ENCODE measurements at places on chromosomes 7 and 10.

- no peak for DNase-seq
Observed at GRCh38 chr7:25886387-25887240, 265.4 kb upstream of the NFE2L3 start.

DNA sequence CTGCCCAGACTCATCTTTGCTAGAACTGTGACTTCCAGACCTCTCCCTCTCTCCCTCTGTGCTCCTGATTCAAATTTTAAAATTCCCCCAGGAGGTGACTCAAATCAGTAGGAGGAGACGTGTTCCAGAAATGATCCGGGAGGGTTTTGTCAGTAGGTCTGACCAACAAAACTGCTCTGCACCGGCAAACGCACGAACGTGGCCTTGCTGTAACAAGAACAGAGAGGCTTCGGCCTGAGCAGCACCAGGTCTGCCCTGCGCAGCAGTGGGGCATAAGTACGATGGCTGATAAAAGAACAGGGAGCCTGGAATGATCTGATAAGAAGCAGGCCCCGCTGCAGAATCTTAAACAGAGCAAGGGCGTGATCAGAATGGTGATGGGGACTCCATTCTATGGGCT, 152.7 kb upstream of the AUTS2 start:
- DNase-seq: no peak

DNA sequence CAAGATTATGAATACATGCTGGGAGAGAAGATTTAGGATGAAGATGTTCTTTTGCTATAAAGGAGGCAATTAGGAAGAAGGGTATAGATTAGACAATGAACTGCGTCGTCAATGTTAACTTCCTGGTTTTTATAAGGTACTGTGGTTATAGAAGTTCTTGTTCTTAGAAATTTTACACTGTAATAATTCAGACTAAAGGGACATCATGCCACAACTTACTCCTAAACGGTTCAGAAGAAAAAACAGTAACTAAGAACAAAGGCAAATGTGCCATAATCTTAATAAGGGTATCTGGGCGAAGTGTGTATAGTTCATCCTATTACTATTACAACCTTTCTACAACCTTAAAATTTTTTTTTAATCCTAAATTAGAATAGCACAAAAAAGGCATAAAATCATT, 31.3 kb upstream of the DDC start:
- no peak for DNase-seq

DNA sequence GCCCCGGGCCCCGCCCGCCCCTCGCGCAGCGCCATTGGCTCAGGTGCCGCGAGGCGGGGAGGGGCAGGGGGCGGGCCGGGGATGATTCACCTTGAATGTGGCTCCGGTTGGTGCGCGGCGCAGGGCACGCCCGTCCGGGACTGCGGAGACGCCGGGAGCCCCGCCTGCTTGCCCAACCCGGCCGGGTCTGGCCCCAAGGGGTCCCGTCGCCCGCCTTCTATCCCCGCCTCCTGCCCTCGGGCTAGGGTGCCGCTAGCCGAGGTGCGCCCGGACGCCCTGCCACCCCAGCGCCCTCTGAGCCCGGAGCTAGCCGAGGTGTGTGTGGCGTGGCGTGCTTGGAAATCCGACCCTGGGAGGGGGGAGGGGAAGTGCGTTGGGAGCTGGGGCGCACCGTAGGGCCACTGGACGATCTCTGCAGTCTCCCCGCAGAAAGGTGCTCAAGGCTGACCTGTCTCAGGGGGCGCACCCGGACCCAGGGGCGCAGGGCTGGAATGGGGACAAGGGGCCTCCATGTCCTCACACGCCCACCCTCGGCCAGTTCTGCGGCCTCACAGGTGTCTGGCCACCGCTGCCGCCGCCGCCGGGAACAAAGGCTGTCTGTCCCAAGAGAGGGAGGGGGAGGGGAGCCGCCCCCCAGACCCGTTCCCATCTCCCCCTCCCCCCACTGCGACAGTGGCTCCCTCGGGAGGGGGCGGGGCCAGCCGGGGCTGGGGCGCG, 168.9 kb downstream of the NRF1 start:
- DNase-seq: peak; percentile 71

GRCh38 chr7:20980668-20981264, 194.1 kb upstream of the SP8 start:
- DNase-seq: no peak

- no peak for DNase-seq
Observed at GRCh38 chr10:90575125-90575524, 282.7 kb downstream of the HTR7 start.

DNA sequence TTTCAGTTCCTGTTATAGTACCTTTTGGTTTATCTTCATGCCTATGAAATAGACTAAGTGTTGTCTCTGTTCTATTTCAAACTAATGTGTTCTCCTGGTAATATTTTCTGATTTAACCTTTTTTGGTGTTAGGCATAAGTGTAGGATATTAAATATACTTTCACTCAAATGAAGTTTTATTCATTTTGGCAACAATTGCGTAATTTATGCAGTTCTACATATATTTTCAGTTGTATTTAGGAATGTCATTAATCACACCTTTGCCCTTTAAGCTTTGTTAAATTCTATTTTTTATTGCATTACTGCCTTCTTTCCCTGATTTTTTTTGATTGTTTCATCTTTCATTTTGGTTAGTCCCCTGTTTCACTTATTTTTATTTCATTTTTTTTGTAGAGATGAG, 47.3 kb downstream of the RSBN1L start:
- DNase-seq: no peak

DNA sequence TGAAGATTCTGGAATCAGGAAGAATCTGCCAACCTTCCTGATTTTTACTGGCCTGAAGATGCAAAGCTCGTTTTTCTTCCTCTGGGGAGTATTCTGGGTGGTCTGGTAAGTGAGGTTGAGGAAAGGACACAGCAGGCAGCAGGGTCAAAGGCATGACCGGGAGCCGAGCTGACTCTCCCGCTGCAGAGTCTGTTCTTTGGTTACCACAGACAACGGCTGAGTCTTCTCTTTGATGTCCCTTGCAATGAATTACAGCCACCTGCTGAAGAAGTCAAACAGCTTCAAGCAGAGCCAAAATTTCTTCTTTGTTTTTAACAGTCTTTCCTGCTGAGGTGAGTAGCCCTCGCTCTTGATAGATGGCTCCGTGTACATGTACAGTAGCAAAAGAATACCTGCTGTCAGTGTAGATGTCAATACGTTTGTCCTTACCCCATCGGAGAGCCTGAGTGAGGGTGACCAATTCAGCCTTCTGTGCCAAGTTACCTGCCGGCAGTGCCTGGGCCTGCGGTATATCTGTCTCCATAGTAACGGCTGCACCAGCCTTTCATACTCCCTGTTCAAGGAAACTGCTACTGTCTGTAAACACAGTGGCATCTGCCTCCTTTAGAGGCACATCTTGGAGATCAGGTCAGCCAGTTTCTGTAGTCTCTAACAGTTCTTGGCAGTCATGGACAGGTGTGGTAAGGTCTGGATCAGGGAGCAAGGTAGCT, 76.4 kb downstream of the PRR15 start:
- no peak for DNase-seq

- DNase-seq: no peak
Observed at GRCh38 chr10:108238261-108238660, 1073.8 kb upstream of the SORCS1 start.

DNA sequence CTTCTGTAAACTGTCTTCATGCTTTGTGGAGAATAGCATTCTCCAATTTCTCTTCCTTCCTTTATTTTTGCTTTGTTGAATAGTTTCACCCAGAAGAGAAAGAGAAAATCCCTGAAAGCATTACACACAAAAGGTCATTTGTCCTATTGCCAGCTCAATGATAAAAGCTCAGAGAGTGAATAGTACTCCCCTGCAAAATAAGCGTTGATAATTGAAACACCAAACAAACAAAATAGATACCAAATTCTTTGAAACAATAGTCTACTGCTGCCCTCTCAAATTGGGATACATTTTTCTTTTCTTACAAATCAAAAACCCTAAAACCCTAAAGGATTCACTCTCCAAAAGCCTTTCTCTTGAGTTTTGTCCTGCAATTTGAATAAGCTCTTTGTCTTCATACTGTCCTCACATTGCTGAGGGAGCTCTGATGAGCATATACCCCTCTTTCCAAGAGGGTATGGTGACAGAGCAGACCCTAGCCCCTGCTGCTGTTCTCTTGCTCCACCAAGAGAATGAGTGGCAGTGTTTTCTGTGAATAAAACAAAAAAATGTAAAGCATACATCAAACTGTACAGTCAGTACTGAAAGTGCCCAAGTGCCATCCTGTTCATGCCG, 134.4 kb downstream of the CSTF2T start:
- peak; percentile 61 for DNase-seq

GRCh38 chr7:42244828-42245227, 7.8 kb upstream of the GLI3 start:
- DNase-seq: no peak

GRCh38 chr10:30199376-30200016, 140.1 kb upstream of the JCAD start:
- no peak for DNase-seq

DNA sequence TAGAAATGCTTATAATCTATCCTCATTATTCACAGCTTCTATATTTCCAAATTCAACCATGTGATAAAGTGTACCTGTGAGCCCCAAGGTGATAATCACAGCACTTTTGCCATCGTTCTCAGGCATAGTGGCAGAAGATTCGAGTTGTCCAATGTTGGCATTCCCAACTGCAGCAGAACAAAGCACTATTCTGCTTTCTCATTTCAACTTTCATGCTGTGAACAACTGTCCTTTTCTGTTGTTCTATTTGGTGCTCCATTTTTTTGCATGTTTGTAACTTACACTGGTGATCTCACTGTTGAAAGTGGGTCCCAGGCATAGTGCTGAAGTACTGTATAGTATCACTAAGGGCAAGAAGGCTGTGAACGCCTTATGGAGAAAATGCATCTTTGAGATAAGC, 438.2 kb downstream of the PAXIP1 start:
- DNase-seq: no peak

- no peak for DNase-seq
Observed at GRCh38 chr7:44073664-44074348, 8.4 kb upstream of the PGAM2 start.

GRCh38 chr10:52563360-52563759, 209.2 kb downstream of the MBL2 start:
- no peak for DNase-seq

DNA sequence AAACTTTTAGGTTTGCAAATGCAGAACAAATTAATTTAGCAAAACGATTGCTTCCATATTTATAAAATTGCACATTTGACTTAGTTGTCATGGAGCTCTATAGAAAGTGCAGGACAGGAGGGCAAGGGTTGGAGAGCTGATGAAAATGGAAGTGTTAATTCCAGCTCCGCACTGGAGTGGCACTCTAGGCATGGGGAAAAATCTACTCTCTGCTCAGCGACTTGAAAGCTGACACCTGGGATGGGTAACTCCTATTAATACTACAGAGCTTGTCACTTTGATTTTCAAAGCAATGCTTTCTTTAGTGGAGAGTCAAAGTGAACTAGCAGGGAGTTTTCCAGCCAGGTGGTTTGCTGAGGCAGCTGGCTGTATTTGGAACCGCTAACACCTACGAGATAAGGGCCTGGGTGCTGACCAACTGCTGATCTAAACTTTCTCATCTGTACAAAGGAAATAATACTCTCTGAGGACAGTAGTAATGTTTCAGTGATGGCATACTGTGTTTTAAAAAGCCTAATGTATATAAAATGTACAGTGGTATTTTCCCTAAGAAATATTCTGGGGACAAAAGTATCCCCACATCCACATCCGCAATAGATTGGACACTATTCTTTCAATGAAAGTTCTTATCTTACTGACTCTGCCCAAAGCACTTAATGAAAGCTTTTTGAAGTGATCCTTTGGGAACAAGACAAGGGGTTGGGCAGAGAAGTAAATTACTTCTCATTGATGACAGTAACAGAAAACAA, 444.3 kb downstream of the GPAM start:
- DNase-seq: peak; percentile 9

DNA sequence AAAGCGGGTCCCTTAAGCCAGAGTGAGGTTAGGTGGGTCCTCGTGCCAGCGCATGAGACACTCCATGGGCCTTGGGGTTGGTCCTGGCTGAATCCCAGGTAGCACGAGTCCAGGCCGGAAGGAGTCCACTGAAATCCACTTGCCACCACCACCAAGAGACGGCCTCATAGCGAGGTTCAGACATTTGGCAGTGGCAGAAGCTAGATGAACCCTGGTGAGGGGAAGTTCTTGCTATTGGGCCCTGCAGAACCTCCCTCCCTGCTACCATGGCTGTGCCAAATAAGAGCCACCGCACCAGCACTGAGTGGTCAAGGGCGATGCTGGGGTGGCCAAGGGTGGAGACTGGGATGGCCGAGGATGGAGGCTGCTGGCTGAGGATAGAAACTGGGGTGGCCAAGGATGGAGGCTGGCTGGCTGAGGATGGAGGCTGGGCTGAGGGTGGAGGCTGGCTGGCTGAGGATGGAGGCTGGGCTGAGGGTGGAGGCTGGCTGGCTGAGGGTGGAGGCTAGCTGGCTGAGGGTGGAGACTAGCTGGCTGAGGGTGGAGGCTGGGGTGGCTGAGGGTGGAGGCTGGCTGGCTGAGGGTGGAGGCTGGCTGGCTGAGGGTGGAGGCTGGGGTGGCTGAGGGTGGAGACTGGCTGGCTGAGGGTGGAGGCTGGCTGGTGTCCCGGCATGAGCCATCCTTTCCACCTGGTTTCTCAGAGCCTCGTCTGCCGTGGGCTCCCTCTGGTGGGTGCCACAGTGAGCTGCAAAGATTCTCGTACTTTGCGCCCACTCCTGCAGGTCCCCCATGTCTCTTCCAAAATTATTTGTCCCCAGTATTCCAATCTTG, 88.2 kb downstream of the ELFN1 start:
- DNase-seq: peak; percentile 64

GRCh38 chr10:129718548-129719414, 245.3 kb downstream of the EBF3 start:
- DNase-seq: no peak

- DNase-seq: no peak
Observed at GRCh38 chr7:141698247-141699015, 3.5 kb downstream of the DENND11 start.

DNA sequence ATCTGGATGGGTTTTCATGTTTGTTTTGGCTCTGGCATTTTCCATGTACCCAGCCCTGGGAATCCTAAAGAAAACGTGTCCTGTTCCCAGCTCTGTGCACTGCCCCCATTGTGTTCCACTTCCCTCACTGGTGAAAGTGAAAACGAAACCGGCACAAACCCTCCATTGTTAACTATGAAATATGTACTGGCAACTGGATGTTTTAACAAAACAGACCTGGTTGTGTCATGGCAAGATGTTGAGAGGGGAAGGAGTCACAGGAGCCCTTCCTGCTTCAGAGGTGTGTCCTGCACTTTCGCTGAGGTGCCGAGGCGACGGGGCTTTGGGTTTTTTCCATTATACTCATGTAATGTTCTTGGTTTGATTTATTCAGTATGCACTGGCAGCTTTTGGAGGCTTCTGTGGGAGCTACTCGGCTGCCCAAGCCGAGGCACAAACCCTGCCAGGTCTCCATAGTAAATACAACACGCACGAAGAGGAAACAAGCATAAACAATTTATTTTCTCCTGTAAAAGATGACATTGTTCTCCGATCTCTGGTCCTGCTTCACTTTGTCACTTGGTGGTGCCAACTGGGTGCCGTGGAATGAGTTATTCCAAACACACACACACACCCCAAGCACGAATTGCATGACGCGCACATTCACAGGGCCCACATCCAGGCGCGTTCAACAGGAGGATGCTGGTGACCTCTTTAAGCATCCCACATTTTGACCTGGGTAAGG, 118.2 kb downstream of the CDK6 start:
- no peak for DNase-seq
